ENCODE measurements at places on chromosomes 6 and 20. TPM values are rescaled to one million over a fixed set of nuclear protein-coding genes. Genes with fewer than 3 reads are reported as not detected.

Gene PI16
- 0.30 TPM for total RNA-seq

DNA sequence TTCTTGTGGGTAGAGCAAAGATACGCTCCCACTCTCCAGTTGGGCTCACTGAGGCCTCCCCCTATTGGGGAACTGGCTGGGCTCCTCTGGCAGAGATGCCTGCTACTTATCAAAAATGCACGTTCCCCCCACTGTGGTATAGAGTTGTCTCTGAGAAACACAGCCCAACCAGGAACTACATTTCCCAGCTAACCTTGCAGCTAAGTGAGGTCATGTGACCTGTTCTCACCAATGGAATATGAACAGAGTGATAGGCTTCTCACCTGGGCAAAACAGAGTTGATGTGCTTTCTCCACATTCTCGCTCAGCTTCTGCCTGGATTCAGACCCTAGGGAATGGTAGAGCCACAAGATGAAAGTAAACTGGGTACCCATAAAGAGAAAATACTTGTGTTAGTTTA, 49.1 kb upstream of the PTPRT start:
- DNase-seq: peak; percentile 23

GRCh38 chr20:40894237-40894630, 134.4 kb upstream of the TOP1 start:
- no peak for DNase-seq

DNA sequence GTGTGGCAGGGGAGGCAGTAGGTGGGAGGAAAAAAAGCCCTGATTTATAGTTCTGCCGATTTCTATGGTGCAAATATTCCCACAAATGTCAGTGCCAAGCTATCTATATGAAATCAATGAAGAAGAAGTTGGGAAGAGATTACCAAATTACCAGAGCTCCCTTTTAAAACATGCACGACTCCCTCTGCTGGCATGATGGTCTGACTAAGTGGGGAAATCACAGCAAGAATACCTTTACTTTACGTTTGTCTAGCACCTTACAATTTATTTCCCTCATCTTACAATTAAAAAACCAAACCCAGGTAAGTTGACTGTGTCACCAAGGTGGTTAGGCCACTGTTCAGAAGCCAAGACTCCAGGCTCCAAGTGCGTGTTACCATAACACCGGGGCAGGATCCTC, 55.6 kb downstream of the AGPAT4 start:
- DNase-seq: peak; percentile 2

GRCh38 chr20:62795023-62795761, 1.1 kb upstream of the MRGBP start:
- peak; percentile 67 for DNase-seq

DNA sequence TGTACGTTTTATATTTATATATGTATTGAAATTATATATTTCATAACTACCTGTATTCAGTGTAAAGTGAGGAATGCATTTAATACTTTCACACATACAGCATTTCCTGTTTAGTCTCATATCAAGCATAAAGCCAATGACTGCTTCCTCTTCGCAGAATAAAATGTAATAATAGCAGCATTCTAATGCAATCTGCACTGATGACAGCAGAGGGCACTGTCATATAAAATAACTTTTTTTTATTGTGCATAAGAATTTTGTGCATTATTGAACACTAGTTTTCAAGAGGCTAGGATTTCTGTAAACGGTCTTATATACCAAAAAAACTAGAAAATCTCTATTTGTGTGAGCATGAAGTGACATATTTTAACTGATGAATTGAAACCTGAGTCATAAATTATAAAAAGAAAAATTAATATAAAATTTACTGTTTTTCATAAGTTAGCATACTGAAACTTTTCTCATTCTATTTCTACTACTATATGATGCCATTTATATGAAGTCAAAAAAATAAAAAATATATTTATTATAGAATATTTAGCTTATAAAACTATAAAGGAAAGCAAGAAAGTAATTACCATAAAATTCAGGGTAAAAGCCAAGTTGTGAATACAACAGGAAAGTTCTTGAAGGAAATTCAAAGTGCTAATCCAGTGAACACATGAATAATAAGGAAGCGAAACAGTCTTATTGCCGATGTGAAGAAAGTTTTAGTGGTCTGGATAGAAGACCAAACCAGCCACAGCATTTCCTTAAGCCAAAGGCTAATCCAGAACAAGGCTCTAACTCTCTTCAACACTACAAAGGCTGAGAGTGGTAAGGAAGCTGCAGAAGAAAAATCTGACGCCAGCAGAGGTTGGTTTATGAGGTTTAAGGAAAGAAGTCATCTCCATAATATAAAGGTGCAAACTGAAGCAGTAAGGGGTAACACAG, 36.3 kb downstream of the RNF146 start:
- DNase-seq: peak; percentile 73

DNA sequence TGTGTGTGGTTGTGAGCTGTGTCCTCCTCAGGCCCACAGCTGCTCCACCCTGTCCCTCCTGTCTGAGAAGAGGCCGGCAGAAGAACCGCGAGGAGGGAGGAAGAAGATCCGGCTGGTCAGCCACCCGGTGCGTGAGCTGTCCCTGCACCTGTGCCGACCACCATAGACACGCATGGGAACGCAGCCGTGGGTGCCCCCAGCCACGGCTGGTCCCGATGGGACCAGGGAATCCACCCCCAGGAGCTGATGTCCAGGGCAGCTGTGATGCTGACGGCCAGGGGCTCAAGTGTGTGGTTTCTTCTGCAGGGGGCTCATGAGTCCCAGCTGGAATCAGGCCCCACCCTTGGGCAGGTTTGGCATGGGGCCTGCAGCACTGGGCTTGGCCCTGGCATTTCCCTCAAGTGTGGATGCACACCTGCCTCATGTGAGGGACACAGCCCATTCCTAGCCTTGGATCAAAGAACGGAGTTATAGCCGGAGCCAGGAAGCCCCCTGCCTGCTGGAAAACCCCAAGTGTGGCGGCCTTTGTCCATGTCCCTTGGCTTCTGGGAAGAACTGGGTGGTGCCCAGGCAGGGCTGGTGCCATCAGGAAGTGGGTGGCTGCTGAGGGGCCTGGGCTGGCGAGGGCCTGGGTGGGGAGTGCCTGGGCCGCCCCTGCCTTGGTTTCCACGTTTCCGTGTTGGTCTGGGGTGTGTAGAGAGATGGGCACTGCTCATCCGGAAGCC, 4.6 kb upstream of the TNFRSF6B start:
- no peak for DNase-seq

DNA sequence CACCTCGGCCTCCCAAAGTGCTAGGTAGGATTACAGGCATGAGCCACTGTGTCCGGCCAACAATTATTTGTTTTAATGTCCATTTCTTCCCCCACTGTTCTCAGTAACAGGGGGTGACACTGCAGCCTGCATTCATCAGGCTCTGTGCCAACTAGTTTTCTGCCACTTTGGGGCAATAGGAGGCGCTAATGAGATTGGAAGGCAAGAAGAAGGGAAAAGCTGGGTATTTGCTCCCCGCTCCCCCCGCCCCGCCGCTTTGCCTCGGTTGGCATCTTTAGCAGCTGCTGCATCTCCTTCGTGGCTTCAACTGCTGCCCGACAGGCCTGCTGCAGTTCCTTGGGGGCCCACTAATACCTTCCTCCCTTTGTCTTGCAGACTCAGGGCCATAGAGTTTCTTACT, 35.0 kb upstream of the MDGA1 start:
- no peak for DNase-seq

DNA sequence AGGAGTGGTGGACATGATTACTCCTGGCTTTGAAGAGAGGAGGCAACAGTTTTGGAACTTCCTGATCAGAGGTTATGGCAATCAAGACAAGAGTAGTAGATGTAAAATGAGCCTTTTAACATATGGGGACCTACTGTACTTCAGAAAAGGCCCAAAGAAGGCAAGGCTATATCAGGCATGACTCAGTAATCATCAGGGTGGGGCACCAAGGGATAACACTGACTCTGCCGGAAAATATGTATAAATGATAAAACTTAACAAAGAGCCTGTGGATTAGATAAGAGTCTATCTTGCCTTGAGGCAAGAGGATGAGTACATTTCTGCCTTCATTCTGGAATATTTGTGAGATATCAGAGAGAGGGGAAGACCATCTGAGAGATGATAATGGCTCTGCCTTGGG, 1389.9 kb upstream of the MAP3K7 start:
- no peak for DNase-seq
